ENCODE measurements at places on chromosomes 11 and 22.

DNA sequence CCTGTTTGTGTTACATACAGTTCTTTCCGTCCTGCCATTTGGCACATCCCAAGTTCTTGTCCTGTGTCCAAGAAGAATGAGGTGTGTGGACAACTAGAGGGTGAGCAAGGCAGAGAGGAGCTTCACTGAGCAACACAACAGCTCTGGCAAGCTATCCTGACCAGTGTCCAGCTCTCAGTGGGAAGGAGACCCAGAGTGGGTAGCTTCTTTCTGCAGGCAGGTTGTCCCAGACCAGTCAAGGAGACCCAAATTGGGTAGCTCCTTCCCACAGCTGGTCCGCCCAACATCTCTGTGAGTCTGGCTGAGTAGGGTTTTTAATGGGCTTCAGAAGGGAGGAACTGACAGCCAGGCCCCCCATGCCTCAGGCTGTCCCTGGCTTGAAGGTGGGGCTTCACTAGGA is 35.2 kb upstream of the EXPH5 start:
- DNase-seq = no peak

GRCh38 chr22:40436505-40437431 is 66.4 kb downstream of the SGSM3 start:
- peak; percentile 50 for DNase-seq

- no peak for DNase-seq
These were observed 769 bp downstream of the MAFF start for GRCh38 chr22:38202437-38203089.

- no peak for DNase-seq
These were observed 13.7 kb upstream of the CPT1A start for GRCh38 chr11:68855205-68855981.

GRCh38 chr11:78830277-78830819 is 255.7 kb upstream of the NARS2 start:
- DNase-seq = no peak

DNA sequence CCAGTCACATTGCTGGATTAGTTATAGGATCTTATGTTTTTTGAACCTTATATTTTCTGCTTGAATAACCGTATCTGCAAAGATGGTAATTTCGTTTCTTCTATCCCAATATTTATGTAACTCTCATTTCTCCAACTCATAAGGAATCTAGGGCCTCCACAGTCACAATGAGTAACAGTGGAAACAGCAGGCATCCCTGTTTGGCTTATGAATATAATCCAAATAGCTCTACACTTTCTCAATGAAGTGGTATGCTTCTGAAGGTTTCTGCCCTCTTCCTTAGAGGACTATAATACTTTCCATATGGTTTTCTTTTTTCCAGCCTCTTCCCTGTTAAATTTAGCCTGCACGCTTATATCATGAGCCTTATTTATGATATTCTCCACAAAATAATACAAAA is 16.5 kb downstream of the ATP6V1E1 start:
- no peak for DNase-seq

DNA sequence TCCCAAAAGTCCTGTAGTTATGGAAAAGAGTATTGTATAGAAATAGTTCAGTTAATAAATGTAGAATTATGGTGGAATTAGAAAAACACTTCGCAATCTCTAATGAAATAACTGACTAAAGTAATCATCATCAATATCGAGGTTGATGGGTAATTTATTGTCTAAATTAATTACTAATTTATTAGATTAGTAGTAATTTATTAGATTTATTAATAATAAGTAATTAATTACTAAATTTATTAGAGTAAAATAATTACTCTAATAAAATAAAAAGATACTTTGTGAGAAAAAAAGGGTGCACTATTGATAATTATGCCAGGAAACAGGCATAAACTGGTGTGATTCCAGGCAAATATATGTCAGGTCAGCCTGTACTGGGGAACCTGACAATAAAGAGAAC is 455.6 kb downstream of the AASDHPPT start:
- DNase-seq = no peak

- no peak for DNase-seq
These were observed 18.7 kb downstream of the SCUBE2 start for GRCh38 chr11:9072626-9073176.

DNA sequence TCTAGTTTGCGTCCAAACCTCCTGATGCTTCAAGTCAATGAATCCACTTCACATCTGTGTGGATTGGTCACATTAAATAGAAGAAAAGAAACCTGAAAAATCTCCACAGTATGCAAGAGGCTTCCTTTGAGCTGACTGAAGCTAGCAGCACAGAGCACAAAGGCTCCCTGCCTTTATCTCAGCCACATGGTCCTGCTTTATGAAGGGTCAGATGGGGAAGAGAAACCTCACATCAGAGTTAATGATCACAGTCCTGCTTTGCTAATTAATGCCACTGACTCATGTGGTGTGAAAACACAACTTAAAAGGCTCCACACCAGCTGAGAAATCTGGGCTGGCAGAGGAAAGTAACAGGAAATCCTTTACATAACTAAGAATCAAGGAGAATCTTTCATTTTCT is 1291.0 kb downstream of the LRRC4C start:
- DNase-seq = no peak

GRCh38 chr11:6623391-6624363 is 4.5 kb upstream of the TPP1 start:
- no peak for DNase-seq

DNA sequence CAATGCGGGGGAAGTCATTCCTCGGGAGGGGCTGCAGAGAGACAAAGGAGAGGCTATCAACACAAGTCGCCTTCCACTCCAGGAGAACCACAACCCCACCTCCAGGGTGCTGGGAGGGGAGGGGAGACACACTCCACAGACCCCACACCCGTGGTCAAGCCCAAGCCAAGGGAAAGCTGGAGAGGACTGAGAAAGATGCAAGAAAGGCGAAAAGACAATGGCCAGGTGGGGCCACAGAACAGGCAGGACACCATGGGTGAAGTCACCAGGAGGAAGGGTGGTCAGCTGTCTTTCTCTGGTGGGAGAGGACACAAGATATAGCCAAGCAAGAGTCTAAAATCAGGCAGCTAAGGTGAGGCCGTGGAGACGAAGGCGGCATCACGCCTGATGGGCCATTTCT is 16.0 kb downstream of the HDHD5 start:
- DNase-seq = no peak

DNA sequence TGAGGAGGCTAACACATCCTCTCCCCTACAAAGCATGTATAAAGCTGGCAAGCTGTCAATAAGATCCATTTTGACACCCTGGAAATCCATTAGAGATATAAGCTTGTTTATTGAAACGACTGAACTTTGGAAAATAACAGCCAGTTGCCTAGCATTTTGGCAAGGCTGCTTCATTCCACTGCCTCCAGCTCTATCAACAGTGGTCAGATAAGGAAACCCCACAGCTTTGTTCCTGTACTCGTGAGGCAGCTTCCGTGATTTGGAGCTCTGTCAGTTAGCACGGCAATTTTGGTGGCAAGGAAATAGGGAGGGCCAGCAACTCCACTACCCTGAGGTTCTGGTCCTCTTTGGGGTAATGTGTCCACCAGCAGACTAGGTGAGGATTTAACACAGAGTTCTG is 2.0 kb upstream of the OR51S1 start:
- DNase-seq = no peak

DNA sequence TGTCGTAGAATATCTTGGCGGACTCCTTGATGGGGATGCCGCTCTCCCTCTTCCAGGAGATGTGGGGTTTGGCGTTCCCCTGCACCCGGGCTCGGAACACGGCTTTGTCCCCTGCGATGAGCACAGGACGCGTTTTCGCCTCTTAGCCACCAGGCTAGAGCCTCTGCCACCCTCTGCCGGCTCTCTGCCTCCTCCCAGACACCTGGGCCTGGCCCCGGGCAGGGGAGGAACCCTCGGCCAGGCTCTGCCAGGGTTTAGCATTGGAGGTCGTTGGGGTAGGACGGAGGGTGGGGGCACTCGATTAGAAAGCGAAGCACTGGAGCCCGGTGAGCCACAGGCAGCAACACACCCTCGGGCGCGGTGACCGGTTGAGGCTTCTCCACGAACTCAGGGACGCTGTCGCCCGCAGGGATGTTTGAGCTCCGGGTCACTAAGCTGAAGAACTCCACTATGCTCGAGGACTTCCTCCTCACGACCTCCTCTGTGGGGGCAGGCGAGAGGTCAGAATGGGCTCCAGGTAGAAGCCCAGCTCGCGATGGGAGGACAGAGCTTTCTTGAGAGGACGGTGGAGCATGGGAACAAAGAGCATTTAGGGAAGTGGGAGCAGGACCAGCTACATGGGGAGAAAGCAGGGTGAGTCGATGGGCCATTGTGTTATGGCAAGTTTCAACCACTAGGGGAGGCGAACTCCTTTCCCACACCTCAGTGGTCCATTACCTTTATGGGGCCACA is 4.3 kb downstream of the IGSF22 start:
- DNase-seq = peak; percentile 66

DNA sequence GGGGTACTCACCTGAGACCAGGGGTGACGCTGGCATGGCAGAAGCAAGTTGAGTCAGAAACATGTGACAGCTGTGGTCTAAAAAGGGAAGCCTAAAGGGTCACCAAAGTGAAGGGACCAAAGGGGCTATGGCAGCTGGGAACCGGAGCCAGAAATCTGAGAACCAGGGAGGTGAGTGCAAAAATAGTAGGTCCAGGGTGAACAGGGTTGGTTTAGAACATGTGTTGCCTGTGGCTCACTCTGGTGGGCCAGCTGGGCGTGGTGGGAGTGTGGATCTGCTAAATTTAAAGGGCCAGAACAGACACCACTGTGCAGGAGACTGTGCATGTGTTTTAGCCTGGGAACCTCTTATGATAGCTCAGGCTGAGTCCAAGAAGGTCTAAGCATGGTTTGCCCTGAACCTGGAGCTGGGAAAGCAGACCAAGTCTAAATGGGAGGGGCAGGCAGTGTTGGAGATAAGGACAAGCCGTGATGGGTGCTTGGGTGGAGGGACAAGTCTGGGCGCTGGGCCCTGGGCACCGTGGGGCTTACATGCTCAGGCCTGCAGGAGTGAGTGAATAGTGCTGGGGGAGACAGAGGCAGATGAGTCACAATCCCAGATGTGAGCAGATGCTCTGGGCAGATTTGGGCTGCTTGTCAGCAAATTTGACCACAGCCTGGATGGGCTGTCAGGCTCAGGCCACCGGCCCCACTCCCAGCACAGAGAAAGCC is 41.4 kb upstream of the ZBED5 start:
- no peak for DNase-seq

GRCh38 chr11:1230456-1231395 is 7.9 kb downstream of the MUC5B start:
- DNase-seq = no peak

GRCh38 chr11:4453118-4453517 is 4.0 kb downstream of the OR52K2 start:
- no peak for DNase-seq

DNA sequence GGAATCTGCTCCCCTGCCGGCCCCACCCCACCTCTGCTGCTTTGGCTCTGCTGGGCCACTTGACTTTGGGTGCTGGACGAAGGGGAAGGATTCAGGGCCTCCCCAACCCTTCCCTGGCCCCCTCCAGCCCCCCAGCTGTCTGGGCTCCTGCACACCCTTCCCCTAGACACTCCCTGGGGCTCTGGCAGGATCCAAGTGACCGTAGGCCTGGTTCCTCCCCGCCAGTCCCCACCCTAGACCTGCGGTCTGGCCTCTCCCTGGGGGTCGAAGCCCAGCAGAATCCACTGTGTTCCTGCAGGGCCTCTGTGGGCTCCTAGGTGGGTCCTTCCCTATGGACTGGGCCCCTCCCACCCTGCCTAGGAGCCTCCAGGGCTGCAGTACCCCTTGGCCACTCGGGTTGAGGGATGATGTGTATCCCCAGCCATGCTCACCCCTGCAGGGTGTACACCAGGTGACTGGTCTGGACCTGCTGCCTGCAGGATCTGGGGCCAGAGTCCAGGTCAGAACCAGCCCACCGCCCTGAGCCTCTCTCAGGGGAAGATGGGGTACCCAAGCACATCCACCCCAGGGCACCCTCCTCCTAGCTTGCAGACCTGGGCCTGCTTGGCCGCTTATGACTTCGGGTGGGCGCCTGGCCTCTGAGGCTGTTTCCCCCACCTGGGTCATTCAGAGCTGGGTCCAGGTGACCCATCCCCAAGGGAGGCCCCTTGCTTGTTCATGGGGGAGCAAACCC is 5.6 kb downstream of the PIM3 start:
- DNase-seq = no peak

GRCh38 chr22:45304971-45305370 is 4.8 kb upstream of the FAM118A start:
- no peak for DNase-seq

GRCh38 chr22:43996981-43997265 is 27.2 kb upstream of the PARVB start:
- no peak for DNase-seq

- DNase-seq = no peak
These were observed 35.9 kb upstream of the GRAMD4 start for GRCh38 chr22:46584081-46584921.

DNA sequence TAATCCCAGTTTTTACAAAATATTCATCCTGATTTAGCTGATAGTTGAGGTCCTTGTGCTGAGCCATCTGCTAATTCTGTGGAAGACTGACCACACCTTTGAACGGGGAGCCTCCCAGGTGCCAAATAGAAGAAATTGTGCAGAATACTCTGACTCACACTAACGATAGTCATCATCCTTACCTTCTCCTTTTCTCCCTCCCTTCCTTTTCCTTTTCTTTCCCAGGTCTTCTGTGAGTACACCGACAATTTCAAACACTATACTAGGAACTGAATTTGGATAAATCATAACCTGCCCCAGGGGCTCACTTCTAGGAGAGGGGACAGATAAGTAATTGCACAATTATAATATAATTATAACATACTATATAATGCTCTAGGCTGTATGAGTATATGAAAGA is 73.1 kb upstream of the CTSC start:
- no peak for DNase-seq

- no peak for DNase-seq
These were observed 4.4 kb downstream of the CYB5R2 start for GRCh38 chr11:7668911-7669310.

DNA sequence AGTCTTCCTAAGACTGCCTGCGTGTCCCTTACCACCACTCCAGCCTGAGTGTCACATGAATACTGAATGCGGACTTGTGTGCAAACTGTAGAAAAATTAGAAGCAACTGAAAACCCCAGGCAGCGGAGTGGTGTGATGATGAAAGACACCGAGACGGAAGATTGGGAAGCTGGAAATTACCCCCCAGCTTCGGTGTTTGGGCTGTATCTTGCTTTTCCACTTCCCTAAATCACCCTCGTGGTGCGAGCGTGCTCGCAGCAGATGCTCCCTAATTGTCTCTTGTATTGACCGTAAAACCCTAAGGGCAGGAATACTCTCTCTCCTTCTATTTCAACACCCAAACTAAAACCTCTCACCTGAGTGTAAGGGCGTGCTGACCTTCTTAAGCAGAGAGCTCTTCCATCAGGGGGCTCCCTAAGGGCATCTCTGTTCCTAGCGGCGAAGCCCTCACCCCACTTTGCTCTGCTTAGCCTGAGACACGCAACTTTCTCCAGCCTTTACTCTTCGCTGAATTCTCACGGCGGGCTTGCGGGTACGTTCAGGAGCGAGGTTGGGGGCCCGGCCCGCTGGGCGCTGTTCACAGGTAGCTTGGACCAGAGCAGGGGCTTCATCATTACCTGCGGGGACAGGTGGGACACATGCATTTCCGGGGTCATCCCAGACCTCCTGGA is 62.4 kb downstream of the CRYBB2 start:
- peak; percentile 5 for DNase-seq

- no peak for DNase-seq
These were observed 17.7 kb upstream of the PAFAH1B2 start for GRCh38 chr11:117126223-117126965.
